ENCODE measurements at places on chromosomes 1 and 21.
A peak's percentile ranks its signal among the peaks of the same experiment; 100 is the strongest.

DNA sequence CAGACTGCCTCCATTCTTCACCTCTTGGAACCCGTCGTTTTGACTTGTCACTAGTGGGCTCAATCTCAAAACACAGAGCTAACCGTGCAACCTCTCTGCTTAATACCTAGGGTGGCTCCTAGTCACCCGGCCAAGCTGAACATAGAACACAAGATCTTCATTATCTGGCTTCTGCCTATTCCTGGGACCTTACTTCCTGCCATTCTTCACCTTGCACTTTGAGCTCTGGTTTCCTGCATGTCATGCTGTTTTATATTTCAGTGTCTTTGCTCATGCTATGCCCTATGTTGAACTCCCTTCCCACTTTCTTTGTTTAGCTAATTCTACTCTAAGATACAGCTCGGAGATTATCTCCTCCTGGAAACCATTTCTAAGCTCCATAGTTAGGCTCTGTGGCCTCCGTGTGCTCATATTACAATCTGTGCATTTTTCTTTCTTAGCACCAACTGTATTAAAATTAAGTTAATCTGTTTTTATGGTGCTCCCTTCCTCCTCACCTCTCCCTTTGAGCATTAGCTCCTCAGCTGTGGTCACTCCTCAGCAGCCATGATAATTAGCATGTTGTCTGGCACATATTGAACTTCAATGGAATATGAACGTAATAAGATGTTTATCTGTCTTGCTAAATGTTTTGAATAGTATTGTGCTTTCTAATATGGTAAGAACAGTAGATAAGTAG is 13.1 kb downstream of the GPSM2 start:
- DNase-seq: no peak

- no peak for DNase-seq
Observed at GRCh38 chr1:245984390-245985155, 522.5 kb downstream of the SMYD3 start.

DNA sequence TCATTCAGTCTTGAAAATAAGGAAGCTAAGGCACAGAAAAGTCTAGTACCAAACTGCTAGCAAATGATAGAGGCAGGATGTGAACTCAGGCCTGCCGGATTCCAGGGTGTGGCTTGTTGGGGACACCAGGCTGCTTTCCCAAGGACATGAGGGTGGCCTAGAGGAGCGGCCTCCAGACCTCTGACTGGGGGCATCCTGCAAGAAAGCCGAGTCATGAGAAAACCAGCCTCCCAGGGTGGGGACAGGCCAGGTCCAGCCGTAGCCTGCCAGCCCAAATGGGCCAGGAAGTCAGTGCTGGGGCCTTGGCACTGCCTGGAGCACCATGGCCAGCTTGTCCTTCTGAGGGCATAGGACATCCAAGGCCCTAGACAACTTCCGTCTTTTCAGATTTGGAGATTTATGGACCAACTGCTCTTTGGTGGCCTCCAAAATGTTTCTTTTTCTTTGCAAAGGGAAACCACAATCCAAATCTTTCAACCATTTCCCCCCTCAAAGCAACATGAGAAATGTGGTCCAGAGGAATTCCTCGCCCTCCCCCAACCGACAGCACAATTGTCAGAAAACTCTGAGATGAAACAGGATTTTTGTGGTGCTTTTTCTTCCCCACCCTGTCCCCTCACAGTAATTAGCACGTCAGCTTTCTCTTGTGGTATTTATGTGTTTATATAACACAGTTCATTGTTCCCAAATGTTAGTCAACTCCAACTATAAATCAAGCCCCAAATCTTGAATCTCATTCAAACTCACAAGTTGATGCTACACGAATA is 212.3 kb downstream of the KAZN start:
- peak; percentile 17 for DNase-seq

GRCh38 chr1:38605063-38605462 is 254.5 kb downstream of the RRAGC start:
- DNase-seq: no peak

DNA sequence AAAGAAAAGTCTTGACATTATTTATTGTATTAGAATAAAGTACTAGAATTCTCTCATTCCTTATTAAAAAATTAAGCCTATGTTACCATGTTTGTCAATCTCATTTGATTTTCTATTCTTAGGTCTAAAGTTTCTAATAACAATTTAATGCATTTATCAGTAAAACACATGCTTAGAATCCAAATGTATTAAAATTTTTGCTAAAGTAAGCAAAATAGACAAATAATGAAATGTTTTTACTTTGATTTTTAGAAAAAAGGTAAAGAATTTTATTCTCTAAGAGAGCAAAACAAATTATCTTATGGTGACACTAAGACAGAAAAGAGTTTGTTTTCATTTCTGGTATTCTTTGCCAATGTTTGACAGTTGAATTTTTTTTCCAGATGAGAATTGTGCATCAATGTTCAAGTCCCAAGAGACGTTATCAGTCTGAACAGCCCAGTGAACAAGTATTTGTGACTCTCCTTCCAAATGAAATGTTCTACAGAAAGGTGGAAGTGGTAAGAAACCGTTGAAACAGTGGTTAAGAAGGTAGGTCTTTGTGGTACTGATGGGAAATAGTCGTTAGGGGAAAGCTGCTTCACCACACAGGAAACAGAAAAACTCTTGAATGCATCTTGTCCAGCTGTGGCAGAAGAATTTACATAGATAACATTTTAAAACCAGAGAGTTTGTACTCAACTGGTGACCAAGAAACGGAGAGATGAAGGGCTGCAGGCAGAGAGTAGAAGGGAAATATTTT is 402.5 kb downstream of the PTPRC start:
- no peak for DNase-seq

- DNase-seq: no peak
Observed at GRCh38 chr1:54763816-54764132, 549 bp downstream of the PARS2 start.

GRCh38 chr21:33375101-33375644 is 28.0 kb upstream of the IFNGR2 start:
- no peak for DNase-seq

GRCh38 chr1:46248122-46248920 is 758 bp downstream of the RAD54L start:
- peak; percentile 29 for DNase-seq

GRCh38 chr21:40331172-40331571 is 463.9 kb downstream of the PCP4 start:
- DNase-seq: no peak

DNA sequence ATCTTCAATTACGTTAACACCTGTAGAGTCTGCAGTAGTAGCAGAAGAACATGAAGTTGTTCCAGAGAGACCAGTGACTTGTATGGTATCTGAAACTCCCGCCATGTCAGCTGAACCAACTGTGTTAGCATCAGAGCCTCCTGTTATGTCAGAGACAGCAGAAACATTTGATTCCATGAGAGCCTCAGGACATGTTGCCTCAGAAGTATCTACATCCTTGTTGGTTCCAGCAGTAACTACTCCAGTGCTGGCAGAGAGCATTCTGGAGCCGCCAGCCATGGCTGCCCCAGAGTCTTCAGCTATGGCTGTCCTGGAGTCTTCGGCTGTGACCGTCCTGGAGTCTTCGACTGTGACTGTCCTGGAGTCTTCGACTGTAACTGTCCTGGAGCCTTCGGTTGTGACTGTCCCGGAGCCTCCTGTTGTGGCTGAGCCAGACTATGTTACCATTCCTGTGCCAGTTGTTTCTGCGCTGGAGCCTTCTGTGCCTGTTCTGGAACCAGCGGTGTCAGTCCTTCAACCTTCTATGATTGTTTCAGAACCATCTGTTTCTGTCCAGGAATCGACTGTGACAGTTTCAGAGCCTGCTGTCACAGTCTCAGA is 10.3 kb downstream of the SON start:
- no peak for DNase-seq

DNA sequence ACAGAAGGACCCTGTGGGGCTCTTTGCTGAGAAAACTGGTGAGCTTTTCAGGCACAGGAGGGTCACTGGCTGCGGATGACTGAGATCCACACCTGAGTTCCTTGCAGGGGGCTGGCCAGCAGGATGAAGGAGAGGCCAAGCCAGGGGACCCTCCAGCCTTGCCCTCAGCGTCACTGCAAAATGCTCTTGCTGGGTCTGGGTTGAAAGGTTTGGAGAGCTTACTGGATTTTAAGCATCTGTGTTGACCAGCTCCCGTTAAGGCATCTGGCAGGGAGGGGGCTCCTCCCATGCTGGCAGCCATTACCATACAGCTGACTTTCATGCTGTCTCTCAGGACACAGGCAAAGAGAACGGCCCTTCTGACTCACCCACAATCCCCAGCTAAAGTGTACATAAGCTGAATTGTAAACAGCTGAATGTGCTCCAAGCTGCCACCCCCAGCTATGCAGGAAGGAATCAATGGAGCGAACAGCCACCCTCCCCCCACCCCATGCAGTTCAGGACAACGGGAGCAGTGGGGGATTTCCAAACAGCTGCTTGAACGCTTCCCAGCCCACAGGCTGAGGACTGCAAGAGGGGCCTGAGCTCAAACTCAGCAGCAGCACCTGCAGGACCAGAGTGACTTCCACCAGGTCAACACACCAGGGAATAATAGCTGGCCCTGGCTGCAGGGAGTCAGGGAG is 21.3 kb upstream of the A3GALT2 start:
- peak; percentile 99 for DNase-seq

DNA sequence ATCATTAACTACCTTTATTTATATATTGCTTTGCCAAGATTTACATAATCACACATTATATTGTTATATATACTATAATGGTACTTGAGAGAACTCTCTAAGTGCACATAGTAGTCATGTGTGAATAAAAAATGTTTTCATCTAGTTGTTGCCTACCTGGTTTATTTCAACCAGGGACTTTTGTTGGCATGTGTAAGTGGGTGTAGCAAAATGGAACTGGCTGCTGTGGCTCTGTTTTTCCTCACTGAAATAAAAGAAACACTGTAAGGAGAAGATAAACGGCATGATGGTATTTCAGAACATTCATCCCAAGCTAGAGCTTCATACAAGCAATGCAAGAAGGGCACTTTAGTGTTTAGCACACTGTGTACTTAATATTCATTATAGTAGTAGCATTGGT is 14.9 kb downstream of the RBBP4 start:
- DNase-seq: no peak

DNA sequence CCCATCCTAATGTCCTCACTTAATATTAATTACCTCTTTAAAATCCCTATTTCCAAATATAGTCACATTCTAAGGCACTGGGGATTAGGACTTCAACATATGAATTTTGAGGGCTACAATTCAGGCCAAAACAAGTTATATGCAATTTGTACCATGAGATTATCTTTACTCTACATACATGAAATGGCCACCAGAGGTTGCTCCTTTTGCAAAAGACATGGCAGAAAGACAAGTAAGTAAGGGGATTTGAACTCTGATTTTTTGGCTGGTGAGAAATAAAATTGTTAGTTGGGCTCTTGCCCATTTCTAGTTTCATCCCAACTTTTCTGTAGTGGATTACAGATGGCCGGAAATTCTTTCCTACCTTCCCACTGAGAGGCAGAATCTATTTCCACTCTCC is 4.8 kb upstream of the ALG6 start:
- peak; percentile 1 for DNase-seq

GRCh38 chr1:14543191-14543840 is 55.2 kb upstream of the KAZN start:
- peak; percentile 82 for DNase-seq

GRCh38 chr21:42837421-42838211 is 41.7 kb downstream of the WDR4 start:
- no peak for DNase-seq

DNA sequence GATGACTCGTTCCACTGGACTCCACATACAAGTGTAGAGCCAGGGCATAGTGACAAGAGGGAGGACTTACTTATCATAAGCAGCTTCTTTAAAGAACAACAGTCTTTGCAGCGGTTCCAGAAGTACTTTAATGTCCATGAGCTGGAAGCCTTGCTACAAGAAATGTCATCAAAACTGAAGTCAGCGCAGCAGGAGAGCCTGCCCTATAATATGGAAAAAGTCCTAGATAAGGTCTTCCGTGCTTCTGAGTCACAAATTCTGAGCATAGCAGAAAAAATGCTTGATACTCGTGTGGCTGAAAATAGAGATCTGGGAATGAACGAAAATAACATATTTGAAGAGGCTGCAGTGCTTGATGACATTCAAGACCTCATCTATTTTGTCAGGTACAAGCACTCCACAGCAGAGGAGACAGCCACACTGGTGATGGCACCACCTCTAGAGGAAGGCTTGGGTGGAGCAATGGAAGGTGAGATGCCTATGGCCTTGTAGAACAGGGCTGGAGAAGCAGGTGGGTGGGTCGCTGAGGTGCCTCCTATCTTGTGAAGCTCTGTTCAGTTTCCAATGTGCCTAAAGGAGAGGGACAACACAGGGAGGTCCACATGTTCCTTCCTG is 12.1 kb downstream of the MIA3 start:
- no peak for DNase-seq

DNA sequence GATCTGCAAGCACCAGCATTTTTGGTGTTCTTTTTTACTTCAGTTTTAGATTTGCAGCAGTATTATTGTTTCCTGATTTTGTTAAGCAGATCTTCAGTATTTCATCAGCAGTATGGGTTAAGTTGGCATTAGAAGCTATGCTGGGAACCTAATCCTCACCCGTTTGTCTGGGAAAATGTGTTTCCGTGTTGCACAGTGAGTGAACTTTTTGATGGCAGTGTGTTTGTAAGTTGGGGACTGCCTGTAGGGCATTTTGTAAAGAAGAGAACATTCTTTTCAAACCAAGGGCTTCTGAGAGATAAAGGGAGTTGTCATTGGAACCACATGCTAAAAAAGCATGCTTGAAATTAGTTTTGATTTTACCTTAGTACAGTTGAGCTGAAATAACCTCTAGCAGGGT is 35.9 kb downstream of the UCK2 start:
- no peak for DNase-seq

DNA sequence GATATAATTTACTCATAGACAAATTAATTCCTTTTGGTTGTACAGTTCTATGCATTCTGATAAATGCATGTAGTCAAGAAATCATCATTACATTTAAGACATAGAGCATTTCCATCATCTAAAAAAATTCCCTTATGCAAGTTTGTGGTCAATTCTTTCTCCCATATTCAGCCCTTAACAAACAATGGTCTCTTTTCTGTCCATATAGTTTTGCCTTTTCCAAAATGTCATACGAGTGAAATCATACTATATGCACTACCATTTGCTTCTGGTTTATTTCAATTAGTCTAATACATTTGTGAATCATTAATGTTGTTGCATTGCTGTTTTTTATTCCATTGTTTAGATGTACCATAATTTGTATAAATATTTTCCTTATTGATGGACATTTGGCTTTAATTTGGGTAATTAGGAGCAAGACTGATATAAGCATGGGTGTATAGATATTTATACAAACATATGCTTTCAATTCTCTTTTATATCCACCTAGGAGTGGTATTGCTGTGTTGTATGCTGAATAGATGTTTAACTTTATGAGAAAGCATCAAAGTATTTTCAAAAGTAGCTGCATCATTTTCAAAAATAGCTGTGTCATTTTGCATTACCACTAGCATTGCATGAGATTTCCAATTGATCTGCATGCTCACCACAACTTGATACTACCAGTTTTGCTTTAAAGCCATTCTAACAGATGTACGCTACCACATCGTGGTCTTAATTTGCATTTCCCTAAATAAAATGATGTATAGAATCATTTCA is 397.0 kb upstream of the ADAMTS5 start:
- no peak for DNase-seq

- peak; percentile 44 for DNase-seq
Observed at GRCh38 chr1:154755858-154756730, 114.0 kb downstream of the KCNN3 start.

GRCh38 chr21:19993268-19993667 is 1004.9 kb upstream of the NCAM2 start:
- DNase-seq: no peak

GRCh38 chr1:46301808-46302640 is 1.4 kb downstream of the LRRC41 start:
- peak; percentile 47 for DNase-seq

GRCh38 chr1:244028701-244029100 is 22.4 kb upstream of the ZBTB18 start:
- no peak for DNase-seq

Measured in fibroblast of mammary gland (primary cell).